ENCODE measurements at places on chromosomes 5 and 9. TPM values are rescaled to one million over a fixed set of nuclear protein-coding genes. Genes with fewer than 3 reads are reported as not detected.

INSL6 gene
- total RNA-seq: not detected

GRCh38 chr5:137954131-137954879, 65.0 kb downstream of the PKD2L2 start:
- peak; percentile 13 for DNase-seq

- DNase-seq: no peak
These were observed 14.3 kb downstream of the TTC1 start for GRCh38 chr5:160023007-160023907.

GRCh38 chr5:71533615-71534014, 53.5 kb upstream of the MCCC2 start:
- DNase-seq: no peak

CA9 gene
- total RNA-seq: not detected

- DNase-seq: no peak
These were observed 31.0 kb downstream of the MTREX start for GRCh38 chr5:55338810-55339243.

- DNase-seq: no peak
These were observed 20.4 kb downstream of the GTF3C4 start for GRCh38 chr9:132690696-132691095.

DNA sequence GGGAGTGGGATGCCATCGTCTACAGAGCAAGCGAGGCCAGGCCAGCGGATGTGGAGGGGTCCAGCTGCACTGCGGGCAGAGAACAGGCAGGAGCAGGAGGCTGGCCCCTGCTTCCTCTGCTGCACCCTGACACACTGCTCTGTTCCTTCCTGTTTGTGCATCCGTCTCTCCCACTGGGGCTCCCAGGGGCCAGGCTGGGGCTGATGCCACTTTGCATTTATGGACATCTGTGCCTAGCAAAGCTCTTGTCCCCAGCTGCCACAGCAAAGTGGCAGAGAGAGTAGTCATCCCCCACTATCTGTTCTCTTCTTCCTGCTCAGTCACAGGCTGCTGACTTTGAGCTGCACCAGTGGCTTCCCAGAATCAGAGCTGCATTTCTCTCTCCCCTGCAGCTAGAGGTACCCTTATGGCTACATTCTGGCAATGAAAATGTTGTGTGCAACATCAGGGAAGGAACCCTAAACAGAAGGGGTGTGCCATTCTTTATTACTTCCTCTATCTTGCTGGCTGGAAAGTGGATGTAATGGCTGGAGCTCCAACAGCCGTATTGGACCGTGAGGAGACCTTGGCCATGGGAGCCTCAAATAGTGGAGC, 4.2 kb upstream of the NINJ1 start:
- no peak for DNase-seq

All from epithelial cell of proximal tubule (primary cell).